Osteocyte (in vitro differentiated cells): ENCODE measurements at places on chromosomes 1 and 21. TPM values are rescaled to one million over a fixed set of nuclear protein-coding genes. Genes with fewer than 3 reads are reported as not detected.
A peak's percentile ranks its signal among the peaks of the same experiment; 100 is the strongest.

- DNase-seq: no peak
Observed at GRCh38 chr1:27605796-27606707, 2.1 kb upstream of the AHDC1 start.

GRCh38 chr1:65190229-65190628 is 42.2 kb downstream of the AK4 start:
- DNase-seq: no peak

- no peak for DNase-seq
Observed at GRCh38 chr1:162997499-162998285, 71.5 kb upstream of the RGS4 start.

GRCh38 chr1:77068013-77068412 is 151.2 kb downstream of the PIGK start:
- no peak for DNase-seq

DNA sequence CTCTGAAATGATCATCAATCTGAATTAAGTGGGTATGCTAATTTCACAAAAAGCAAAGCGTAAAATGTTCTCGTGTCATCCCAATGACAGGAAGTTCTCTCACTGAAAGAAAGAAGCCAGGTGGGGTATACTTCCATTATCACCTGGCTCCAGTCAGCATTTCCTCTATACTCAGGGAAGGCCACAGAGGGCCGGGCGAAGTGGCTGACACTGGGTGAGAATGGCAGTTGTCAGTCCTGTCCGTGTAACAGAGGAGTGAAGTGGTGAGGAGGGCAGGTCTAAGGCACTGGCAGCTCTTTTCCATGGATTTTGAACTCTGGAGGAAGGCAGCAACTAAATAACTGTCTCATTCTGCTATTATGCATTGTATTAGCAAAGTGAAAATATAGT is 60.4 kb downstream of the CAPN2 start:
- peak; percentile 27 for DNase-seq

- no peak for DNase-seq
Observed at GRCh38 chr1:22045604-22046228, 6.8 kb upstream of the CDC42 start.

- DNase-seq: no peak
Observed at GRCh38 chr21:41924368-41924754, 29.5 kb downstream of the C2CD2 start.

- DNase-seq: no peak
Observed at GRCh38 chr1:105793536-105794146, 1262.8 kb upstream of the PRMT6 start.

DNA sequence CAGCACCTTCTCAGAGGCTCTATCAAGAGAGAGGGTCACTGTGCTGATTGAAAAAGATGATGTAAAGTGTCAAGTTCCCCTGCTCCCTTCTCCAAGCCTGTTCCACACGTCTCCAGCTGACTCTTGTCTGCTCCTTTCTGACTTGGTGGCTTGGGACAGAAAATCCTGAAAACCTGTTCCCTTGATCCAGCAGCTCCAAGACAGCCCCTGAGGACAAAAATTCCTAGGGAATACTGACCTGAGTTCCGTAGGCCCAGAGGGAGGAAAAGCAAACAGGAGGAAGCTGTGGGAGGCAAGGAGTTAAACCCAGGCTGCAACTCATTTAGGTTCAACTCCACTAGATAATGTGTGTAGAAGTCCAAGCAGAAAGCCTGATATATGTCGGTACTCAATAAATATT is 42.1 kb upstream of the ATP2B4 start:
- no peak for DNase-seq

GRCh38 chr21:35153671-35154070 is 104.6 kb upstream of the RUNX1 start:
- no peak for DNase-seq

GRCh38 chr1:19113697-19114092 is 96.4 kb downstream of the UBR4 start:
- no peak for DNase-seq

DNA sequence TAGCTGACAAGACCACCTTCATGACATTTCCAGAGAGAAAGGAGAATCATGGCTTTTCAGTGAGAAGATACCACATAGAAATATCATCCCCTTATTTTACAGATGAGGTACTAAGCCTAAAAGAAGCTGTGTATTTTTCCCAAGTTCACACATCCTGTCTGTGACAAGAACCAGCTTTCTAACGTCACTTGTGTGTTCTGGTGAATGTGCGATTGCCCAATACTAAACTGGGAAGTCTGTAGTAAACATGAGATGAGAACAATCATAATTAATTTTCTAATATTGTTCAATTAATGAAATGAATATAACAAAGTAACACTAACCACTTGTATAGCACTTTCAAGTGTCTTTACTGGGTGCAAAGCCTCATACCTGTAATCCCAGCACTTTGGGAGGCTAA is 46.0 kb downstream of the PTGER3 start:
- DNase-seq: no peak

GRCh38 chr1:180898441-180899219 is 14.1 kb upstream of the KIAA1614 start:
- DNase-seq: peak; percentile 34

DNA sequence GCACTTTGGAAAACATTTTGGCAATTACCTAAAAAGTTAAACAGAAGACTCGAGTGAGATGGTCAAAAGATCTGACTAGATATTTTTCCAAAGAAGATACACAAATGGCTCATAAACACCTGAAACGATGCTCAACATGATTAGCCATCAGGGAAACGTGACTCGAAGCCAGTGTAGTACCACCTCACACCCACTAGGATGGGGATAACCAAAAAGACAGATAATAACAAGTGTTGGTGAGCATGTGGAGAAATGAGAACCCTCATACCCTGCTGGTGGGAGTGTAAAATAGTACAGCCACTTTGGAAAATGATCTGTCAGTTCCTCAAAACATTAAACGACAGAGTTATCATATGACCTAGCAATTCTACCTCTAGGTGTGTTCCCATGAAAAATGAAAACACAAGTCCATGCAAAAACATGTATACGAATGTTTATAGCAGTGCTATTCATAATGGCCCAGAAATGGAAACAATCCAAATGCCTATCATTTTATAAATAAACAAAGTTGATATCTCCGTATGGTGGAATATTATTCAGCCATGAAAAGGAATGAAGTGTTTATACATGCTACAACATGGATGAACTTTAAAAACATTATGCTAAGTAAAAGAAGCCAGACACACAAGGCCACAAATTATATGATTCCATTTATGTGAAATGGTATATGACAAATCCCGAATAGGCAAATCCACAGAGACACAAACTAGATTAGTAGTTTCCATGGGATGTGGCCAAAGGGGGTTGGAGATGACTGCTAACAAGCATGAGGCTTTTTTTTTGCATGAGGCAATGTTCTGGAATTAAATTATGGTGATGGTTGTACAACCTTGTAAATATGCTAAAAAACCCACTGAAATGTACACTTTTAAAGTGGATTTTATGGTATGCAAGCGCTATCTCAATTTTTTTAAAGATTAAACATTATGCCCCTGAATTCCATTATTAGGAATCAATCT is 625.3 kb downstream of the KIF26B start:
- no peak for DNase-seq

DNA sequence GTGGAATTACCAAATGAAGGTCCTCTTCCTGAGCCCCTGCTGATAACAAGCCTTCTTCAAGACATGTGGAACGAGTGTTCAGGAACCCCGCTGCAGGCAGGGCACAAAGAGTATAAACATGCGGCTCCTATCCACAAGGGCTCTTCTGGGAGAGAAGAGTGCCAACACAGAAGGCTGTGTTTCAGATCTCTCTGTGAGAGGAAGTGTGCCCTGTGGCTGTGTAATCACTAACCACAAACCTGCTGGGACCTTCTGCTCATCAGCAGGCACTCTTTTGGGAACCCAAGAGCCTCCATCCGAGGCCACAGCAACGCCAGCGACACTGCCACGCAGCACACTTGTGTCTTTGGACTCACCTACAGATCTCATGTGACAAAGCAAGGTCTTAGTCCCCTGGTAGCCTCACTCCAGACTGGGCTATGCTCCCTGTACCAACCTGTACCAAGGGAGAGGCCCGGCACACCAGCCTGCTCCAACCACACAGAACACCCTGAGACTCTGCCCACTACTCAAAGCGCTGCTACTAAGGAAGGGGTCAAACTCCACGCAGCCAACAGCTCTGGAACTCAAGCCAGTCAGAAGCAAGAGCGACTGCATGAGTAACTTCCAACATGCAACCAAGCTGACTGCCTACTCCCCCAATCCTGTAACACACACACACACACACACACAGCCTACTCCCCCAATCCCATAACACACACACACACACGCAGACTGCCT is 7.8 kb downstream of the PTTG1IP start:
- DNase-seq: no peak

GRCh38 chr1:182927693-182928433 is 25.1 kb downstream of the SHCBP1L start:
- DNase-seq: no peak

DNA sequence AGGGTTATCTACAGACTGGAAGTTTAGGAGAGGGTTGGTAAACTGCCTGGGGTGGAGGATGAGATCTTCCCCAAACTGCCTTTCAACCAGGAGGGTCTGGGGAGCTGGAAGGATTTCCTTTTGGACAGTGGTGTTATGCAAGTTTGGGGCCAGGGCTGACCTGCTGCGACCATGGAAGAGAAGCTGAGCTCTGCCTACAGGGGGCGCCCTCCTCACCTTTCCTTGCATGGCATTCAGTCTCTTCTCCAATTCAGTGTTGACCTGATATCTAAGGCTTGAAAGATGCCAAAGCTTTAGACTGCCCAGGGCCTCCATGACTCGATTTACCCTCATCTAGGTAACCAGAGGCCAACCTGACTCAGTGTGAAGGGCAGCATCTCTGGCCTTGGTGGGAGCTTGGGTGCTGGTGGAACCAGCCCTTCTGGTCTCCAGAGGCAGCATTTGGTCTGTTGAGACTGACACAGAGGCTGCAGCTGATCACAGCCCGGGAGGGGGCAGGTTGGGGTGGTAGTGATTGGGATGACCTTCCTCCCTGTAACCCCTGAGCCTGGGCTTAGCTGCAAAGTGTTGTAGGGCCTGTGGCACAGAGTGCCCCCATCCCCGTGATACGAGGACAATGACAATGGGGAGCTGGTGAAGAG is 170.0 kb downstream of the GRIK3 start:
- no peak for DNase-seq

- DNase-seq: no peak
Observed at GRCh38 chr1:212302745-212303383, 17.7 kb downstream of the PPP2R5A start.

GRCh38 chr1:218030846-218031245 is 254.2 kb upstream of the RRP15 start:
- no peak for DNase-seq

DNA sequence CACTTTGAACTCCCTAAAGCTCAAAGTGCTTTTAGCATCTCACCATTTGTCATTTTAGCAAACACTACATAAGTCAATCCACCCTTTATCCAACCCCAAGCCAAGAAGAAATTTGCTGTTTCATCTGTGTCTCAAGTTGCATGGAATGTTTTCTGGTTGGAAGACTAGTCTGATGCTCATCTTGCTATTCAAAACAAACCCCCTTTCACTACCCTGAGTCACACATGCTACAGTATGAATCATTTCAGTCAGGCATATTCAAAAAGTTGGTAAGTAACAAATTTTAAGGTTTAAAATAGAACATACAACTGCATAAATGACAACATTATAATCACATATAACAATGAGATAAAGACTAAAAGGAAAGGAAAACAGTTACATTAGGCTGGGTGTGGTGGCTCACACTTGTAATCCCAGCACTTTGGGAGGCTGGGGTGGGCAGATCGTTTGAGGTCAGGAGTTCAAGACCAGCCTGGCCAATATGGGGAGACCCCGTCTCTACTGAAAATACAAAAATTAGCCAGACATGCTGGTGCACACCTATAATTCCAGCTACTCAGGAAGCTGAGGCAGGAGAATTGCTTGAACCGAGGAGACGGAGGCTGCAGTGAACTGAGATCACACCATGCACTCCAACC is 38.7 kb downstream of the DSTYK start:
- no peak for DNase-seq

- no peak for DNase-seq
Observed at GRCh38 chr1:226553924-226554282, 5.3 kb downstream of the STUM start.

DNA sequence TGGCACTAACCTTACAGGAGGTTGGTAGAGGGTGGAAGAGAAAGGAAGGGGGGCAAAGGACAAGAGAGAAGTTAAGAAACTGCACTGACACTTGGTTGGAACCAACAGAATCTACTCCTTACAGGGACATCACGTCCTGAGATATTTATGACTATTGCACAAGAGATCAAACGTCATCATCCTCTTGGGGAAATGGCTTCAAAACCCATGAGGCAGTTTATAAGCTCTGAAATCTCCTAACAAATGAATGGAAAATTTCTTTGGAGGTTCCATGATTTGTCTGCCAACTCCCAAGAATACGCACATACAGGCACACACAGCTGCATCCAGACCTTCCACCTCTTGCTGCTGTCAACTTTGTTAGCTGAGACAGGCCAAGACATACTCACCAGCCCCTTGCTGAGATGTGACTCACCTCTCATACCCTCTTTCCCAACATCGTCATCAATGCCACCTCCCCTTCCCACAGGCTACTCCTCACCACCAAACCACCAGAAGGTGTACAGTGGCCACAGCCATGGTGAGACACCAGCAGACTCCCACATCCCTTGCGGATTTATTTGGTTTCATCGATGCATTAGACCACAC is 135.5 kb downstream of the SETD4 start:
- no peak for DNase-seq

GRCh38 chr1:85502625-85503083 is 37.7 kb upstream of the DDAH1 start:
- no peak for DNase-seq

GRCh38 chr1:194477908-194478307 is 1291.5 kb upstream of the B3GALT2 start:
- DNase-seq: no peak

GRCh38 chr1:108785264-108785663 is 38.8 kb downstream of the STXBP3 start:
- DNase-seq: no peak

GRCh38 chr1:51264451-51264850 is 28.4 kb downstream of the RNF11 start:
- no peak for DNase-seq

- DNase-seq: no peak
Observed at GRCh38 chr1:41380195-41380594, 19.0 kb downstream of the FOXO6 start.

The LCE1E gene
- total RNA-seq: not detected in 2 replicates

The NECTIN4 gene
- total RNA-seq: not detected in 2 replicates

The LBR gene
- total RNA-seq: 29.5 and 34.8 TPM in 2 replicates

The CNR2 gene
- total RNA-seq: not detected in 2 replicates

The TPTE gene
- total RNA-seq: not detected in 2 replicates

The OR2T35 gene
- total RNA-seq: not detected in 2 replicates

The STIL gene
- 4.7 and 5.6 TPM in 2 replicates for total RNA-seq

The FYB2 gene
- not detected in 2 replicates for total RNA-seq

The ORC1 gene
- total RNA-seq: 1.9 and 3.0 TPM in 2 replicates

The LRRC38 gene
- not detected in 2 replicates for total RNA-seq

The COL9A2 gene
- total RNA-seq: 2.1 and 2.7 TPM in 2 replicates

The TBX19 gene
- total RNA-seq: 2.5 and 3.5 TPM in 2 replicates

The SYCP1 gene
- not detected in 2 replicates for total RNA-seq

The SOX13 gene
- total RNA-seq: 11.7 and 12.5 TPM in 2 replicates

The SAMD13 gene
- total RNA-seq: 0.81 and 0.99 TPM in 2 replicates

The RNASEL gene
- 4.2 and 4.5 TPM in 2 replicates for total RNA-seq
